ENCODE measurements at places on chromosomes 16 and 17.
A peak's percentile ranks its signal among the peaks of the same experiment; 100 is the strongest.

- no peak for DNase-seq
Observed at GRCh38 chr16:61237884-61238485, 798.3 kb downstream of the CDH8 start.

- no peak for DNase-seq
Observed at GRCh38 chr17:79985361-79985942, 50.2 kb downstream of the TBC1D16 start.

GRCh38 chr16:79463841-79464240 lies 136.7 kb downstream of the MAF start:
- DNase-seq, result no peak

DNA sequence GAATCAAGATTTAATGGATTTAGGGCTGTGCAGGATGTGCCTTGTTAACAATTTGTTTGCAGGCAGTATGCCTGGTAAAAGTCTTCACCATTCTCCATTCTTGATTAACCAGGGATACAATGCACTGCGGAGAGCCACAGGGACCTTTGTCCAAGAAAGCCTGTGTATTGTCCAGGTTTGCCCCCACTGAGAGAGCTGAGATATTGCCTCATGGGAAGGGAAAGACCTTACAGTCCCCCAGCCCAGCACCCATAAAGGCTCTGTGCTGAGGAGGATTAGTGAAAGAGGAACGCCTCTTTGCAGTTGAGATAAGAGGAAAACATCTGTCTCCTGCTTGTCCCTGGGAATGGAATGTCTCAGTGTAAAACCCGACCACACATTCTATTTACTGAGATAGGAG lies 2169.6 kb downstream of the TP53TG3F start:
- peak; percentile 64 for DNase-seq

- DNase-seq, result no peak
Observed at GRCh38 chr17:5561736-5562571, 22.4 kb downstream of the NLRP1 start.

DNA sequence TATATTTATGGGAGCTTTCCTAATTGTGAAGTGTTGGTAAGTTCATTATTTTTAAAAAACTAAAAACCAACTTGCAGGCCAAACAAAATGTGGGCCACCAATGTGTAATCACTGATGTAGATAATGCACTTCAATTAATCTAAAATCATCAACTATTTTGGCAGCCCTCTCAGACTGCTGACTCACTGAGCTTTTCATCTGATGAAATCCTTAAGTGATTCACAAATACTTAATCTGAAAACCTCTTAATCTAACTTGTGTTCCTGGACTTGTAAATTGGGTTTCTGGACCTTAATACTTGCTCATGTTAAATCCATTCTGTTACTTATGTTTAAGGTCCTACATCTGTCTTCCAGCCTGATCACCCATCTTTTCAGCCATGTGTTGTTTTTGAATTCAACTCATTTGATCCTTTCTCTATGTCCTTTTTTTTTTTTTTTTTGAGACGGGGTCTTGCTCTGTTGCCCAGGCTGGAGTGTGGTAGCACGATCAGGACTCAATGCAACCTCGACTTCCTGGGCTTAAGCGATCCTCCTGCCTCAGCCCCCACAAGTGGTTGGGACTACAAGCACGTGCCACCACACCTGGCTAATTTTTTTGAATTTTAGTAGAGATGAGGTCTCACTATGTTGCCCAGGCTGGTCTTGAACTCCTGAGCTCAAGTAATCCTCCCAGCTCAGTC lies 39.0 kb downstream of the PRKCB start:
- no peak for DNase-seq

DNA sequence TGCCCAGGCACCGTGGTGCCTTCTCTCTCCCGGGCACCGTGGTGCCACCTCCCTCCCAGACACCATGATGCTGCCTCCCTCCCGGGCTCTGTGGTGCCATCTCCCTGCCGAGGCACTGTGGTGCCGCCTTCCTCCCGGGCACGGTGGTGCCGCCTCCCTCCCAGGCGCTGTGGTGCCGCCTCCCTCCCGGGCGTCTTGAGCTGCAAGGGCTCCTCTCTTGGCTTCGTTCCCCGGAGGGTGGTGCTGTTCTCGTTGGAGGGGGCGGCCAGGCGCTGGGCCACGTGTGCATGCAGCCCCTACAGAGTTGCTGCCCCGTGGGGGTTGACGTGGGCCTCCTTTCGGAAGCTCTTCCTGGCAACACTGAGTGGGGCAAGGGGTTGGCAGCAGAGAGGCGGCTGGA lies 8.2 kb downstream of the CENPX start:
- DNase-seq, result no peak

DNA sequence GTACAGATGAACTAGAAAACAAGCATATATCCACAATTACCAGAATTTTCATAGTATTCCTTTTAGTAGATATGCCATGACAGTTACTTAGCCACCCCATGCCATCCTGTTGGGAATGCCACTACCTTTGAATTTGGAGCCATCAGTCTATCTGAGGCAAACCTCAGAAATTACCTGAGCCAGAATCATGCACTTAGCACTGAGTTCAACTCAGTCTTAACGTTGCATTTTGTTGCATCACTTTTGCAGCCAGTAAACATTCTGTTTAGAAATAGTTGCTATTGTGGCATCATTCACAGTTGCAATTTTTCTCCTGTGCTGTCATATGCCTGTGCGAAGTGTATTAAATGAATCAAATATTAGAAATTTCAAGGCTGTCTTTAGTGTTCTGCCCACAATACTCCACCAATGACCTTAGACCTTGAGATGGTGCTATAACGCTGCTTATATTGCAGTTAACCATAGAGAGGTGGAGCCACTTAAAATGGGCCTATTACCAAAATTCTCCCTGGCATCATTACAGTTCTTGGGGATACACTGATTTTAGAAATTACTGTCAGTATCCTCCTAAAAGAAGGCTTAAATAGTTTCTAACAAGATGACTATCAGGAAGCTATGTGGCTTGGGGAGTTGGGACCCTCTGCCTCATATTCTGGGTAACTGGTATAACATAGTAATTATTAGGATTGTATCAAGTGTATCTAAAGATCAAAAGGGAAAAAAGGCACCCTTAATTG lies 11.1 kb downstream of the PTRH2 start:
- DNase-seq, result no peak

GRCh38 chr17:59641799-59642484 lies 22.2 kb downstream of the CLTC start:
- DNase-seq, result peak; percentile 60
